CD4-positive, CD25-positive, alpha-beta regulatory T cell (primary cell): ENCODE measurements at places on chromosomes 2 and 18.

- no peak overlapping the region for H3K27ac ChIP-seq
- DNase-seq: no peak
- H3K36me3 ChIP-seq: no peaks in the 10 kb centered on the region
- no peaks in the 10 kb centered on the region for H3K27me3 ChIP-seq
Measured at GRCh38 chr2:10471046-10471571, 23.0 kb upstream of the ODC1 start.

- H3K36me3 ChIP-seq: no peaks in the 10 kb centered on the region
- H3K27me3 ChIP-seq: no peaks in the 10 kb centered on the region
- no peak overlapping the region for H3K4me3 ChIP-seq
Measured at GRCh38 chr2:62186156-62186905, 9.6 kb upstream of the B3GNT2 start.

GRCh38 chr2:102114290-102114721, 28.2 kb upstream of the IL1R1 start:
- H3K36me3 ChIP-seq: no peaks in the 10 kb centered on the region
- H3K27ac ChIP-seq: no peak overlapping the region

- no peaks in the 10 kb centered on the region for H3K27me3 ChIP-seq
- H3K27ac ChIP-seq: no peak overlapping the region
- DNase-seq: no peak
- no peak overlapping the region for H3K4me3 ChIP-seq
- no peaks in the 10 kb centered on the region for H3K36me3 ChIP-seq
Measured at GRCh38 chr18:61741881-61742454, 150.8 kb downstream of the RNF152 start.

DNA sequence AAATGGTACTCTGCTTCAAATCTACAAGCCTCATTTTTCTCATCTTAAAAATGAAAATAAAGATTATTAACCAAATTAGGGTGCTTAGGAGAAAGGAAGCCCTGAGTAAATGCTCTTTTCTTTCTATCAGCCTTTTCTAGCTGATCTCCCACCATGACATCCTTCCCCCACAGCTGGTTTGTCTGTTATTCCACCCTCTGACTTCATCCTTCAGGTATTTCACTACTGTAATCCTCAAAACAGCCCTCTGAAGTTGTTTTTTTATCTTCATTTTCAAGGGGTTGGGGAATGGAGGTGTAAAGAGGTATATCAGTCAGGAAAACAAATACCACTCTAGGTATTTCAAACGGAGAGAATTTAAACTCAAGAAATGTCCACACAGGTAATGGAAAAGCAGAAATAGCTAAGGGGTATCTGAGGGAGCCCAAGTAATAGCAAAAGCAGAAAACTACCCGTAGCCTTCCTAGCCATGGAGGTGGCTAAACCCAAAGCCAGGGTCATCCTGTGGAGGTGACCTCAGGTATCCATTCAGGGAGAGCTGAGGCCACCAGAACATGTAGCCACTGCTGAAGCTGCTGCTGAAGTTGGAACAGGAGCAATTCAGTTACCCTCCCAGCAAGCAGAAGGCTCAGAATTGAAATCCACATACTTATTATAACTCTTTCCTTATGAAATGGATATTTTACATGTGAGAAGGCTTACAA, 990.9 kb upstream of the ACVR2A start:
- H3K27me3 ChIP-seq: no peaks in the 10 kb centered on the region
- no peaks in the 10 kb centered on the region for H3K36me3 ChIP-seq
- no peak for DNase-seq
- H3K27ac ChIP-seq: no peak overlapping the region

DNA sequence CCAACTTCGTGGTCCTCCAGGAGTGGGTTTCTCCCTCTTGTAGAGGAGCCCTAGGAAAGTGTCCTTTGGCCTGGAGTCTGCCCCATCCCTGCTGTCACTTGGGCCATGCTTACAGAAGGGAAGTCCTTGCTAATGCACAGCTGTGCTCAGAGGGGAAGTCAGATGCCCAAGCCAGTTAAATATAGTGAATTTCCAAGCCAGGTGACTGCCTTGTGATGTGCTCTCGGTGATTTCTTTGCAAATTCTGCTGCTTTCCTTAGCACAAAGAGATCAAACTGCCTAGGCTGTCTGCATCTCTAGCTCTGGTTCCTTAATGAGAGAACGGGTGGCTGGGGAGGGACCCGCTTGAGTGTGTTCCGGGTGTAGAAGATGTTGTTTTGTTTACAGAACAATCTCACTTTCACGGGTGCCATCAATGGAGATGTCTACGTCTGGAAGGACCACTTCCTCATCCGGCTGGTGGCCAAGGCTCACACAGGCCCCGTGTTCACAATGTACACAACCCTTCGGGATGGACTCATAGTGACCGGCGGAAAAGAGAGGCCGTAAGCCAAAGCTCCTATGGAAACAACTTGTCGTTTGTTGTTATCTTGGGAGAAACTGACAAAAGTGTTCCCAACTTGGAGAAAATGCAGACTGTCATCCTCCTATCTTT, 91.4 kb downstream of the RTN4 start:
- no peaks in the 10 kb centered on the region for H3K36me3 ChIP-seq
- H3K4me3 ChIP-seq: no peak overlapping the region
- H3K27me3 ChIP-seq: no peaks in the 10 kb centered on the region
- peaks cover 4% of the 10 kb centered on the region for H3K4me1 ChIP-seq

DNA sequence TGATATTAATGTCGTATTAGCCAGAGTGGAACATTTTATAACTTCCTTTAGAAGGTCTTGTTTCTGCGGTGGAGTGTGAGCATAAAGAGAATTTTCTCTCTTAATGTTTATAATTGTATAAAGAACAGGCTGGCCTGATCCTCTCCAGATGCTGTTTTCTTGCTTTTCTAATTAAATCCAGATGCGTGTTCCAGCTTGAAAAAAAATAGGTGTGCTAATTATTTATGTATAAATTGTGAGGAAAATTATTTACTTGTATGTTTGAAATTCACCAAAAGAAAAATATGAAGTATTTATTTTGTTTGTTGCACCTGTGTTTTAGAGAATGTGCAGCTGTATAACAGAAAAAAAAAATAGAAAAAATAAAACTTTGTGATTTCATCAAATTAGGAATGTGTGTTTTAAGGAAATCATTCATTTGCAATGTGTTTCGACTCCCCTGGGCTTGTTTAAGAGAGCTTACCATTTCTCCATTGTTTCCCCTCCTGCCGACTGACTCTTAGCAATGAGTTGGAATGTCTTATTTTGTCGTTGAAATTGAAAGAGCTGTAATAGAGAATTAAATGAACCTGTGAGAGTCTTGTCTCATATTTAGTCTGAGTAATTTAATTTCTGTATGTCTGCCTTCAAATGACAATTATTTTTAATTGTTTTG, 220.1 kb upstream of the NXPH2 start:
- H3K36me3 ChIP-seq: no peaks in the 10 kb centered on the region
- DNase-seq: no peak
- no peaks in the 10 kb centered on the region for H3K27me3 ChIP-seq
- H3K4me1 ChIP-seq: no peaks in the 10 kb centered on the region
- H3K27ac ChIP-seq: no peak overlapping the region
- no peak overlapping the region for H3K4me3 ChIP-seq

GRCh38 chr2:241223211-241224017, 34.9 kb downstream of the ANO7 start:
- H3K27me3 ChIP-seq: no peaks in the 10 kb centered on the region
- no peak for DNase-seq
- H3K36me3 ChIP-seq: peaks cover 12% of the 10 kb centered on the region

DNA sequence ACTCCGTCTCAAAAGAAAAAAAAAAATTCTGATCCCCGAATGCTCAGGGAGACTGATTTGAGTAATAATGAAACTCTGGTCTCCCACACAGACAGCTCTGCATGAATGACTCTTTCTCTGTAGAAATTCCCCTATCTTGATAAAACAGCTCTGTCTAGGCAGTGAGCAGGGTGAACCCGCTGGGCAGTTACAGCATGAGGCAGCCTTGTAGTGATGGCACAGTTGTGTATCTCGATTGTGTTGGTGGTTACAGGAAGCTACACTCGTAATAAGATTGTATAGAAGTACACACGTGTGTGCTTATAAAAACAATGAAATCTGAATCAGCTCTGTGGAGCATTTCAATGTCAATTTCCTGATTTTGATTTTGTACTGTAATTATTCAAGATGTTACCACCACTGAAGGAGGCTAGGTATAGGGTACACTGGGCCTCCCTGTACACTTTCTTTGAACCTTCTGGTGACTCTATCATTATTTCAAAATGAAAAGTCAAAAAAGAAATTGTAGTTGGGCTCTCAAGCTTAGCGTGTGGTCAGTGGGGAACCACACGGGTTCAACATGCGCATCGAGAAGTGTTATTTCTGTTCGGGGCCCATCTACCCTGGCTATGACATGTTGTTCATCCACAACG, 34.9 kb upstream of the ATP8B1 start:
- no peak overlapping the region for H3K4me3 ChIP-seq
- H3K27ac ChIP-seq: no peak overlapping the region
- no peaks in the 10 kb centered on the region for H3K4me1 ChIP-seq
- H3K36me3 ChIP-seq: no peaks in the 10 kb centered on the region
- no peak for DNase-seq

GRCh38 chr2:36329251-36329650, 26.3 kb upstream of the CRIM1 start:
- H3K27me3 ChIP-seq: no peaks in the 10 kb centered on the region
- H3K27ac ChIP-seq: no peak overlapping the region

GRCh38 chr2:46976556-46977279, 61.1 kb upstream of the MCFD2 start:
- no peaks in the 10 kb centered on the region for H3K27me3 ChIP-seq
- no peak overlapping the region for H3K4me3 ChIP-seq
- H3K27ac ChIP-seq: no peak overlapping the region
